HT1080 (cell line): ENCODE measurements at places on chromosomes 5 and 9. TPM values are rescaled to one million over a fixed set of nuclear protein-coding genes. Genes with fewer than 3 reads are reported as not detected.

PPP1R2B gene
- 0.05 and 0.10 TPM in 2 replicates for total RNA-seq

PRSS3 gene
- 6.8 and 7.3 TPM in 2 replicates for total RNA-seq

GRXCR2 gene
- not detected in 2 replicates for total RNA-seq

CARD19 gene
- 139 and 158 TPM in 2 replicates for total RNA-seq

JAKMIP2 gene
- 0.58 and 1.2 TPM in 2 replicates for total RNA-seq

- no peak for DNase-seq
These were observed 15.1 kb downstream of the KIF27 start for GRCh38 chr9:83906144-83906543.

DNA sequence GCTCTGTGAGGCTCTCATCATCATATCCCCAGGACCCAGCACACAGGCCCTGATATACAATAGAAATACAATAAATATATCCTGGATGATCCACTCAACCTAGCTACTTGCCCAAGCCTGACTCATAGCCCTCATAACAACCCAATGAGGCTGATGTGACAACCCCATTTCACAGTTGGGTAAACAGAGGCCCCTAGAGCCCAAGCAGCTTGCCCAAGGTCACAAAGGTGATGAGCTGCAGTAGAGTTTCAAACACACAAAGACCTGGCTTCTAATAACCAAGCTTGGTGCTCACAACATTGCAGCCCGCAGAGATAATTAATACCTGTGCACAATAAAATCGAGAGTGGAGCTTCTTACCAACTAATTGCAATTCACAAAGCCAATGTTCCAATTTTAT lies 3.2 kb upstream of the AKNA start:
- DNase-seq: no peak

DNA sequence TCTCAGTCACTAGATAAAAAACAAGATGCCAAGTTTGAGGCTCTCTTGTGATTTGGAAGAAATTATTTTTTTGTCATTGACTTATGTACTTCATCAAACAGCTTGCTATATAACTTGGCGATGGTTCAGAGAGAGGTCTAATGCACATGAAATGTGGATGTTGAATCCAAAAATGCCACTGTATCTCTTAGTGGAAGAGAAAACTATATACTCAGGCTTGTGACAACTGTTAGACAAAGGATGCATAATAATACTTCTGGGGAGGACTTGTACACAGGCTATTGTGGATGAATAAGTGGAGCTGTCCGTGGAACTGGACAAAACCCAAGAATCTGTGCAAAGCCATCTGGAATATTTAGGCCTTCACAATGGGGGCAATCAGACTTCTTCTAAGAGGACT lies 162.9 kb upstream of the NMUR2 start:
- no peak for DNase-seq

DNA sequence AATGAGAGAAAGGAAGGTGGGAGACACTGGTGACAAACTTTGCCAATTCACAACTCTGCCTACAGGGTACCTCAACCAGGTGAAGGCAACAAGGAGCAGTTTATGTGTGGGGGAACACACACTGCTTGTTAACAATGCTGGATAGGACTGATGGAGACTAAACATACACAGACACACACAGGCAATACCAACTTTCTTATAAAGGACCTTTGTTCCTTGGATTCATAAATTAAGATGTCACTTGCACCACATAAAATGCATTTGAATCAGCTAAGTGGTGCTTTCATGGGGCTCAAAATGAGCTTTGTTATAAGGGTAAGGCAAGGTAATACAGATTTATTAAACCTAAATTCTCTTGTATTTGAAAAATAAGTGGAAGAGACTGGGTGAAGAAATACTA lies 4.0 kb downstream of the TSTD2 start:
- DNase-seq: no peak

GRCh38 chr5:38853753-38854470 lies 8.1 kb downstream of the OSMR start:
- peak; percentile 92 for DNase-seq

DNA sequence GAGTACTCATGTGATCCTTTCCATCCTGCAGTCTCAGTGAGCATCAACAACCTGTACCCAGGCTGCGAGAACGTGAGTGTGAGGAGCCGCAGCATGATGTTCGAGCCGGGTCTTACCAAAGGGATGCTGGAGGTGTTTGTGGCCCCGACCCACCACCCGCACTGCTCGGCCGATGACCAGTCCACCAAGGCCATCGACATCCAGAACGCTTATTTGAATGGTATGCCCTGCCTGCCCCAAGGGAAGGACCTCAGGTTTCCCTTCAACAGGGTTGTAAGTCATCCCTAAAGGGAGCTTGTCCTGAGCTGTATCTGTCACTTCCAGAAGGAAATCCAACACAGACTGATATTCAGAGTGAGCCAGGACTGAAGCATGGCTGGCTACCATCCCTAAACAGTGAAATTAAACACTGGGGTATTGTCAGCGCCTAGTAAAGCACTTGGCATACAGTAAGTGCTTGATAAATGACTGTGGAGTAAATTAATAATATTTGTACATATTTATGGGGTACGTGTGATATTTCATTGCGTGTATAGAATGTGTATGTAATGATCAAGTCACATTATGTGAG lies 39.3 kb upstream of the CTSL start:
- DNase-seq: no peak

GRCh38 chr5:154395407-154396106 lies 50.2 kb upstream of the SAP30L start:
- no peak for DNase-seq

- no peak for DNase-seq
These were observed 376.9 kb downstream of the SEMA5A start for GRCh38 chr5:9168791-9169556.

GRCh38 chr5:125137535-125137934 lies 391.1 kb upstream of the ZNF608 start:
- DNase-seq: no peak

GRCh38 chr9:117046666-117047327 lies 359.7 kb downstream of the TRIM32 start:
- DNase-seq: peak; percentile 17

DNA sequence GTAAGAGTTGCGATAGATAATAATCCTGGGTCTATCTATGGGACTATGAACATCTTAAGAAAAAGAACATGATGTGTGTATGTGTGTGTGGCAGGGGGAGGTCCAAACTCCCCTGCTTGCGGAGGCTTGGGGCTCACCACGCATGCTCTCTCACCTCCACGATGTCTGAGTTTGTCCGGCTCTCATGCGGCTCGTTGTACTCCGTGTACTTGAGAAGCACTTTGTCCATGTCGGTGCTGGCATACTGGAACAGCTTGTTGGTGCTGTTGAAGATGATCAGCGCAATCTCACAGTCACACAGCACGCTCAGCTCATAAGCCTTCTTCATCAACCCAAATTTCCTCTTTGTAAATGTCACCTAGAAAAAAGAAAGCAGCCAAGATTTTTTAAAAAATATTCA lies 78.5 kb downstream of the MEF2C start:
- no peak for DNase-seq

GRCh38 chr5:173825215-173825865 lies 62.8 kb upstream of the CPEB4 start:
- no peak for DNase-seq

DNA sequence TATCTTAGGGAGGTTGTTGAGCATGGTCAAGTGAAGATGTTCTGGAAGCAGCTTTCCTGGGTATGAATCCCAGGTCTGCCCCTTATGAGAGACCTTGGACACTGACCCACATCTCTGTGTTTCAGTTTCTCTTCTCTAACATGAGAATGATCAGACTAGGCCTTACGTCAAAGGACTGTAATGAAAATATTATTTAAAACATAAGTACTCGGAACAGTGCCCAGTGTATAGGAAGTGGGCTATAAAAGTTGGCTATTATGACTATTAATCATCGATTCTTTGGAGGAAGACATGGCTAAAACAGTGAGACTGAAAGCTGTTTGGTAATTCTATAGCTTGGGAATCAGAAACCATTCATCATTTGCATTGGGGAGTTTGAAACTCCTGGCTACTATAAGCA lies 65.3 kb upstream of the MYO10 start:
- peak; percentile 41 for DNase-seq

- DNase-seq: no peak
These were observed 129.7 kb upstream of the IQGAP2 start for GRCh38 chr5:76273206-76273885.
